Posterior vena cava (tissue), 2 donors: ENCODE measurements at places on chromosomes 7 and 10. TPM values are rescaled to one million over a fixed set of nuclear protein-coding genes. Genes with fewer than 3 reads are reported as not detected.

Gene IDI2
- not detected for total RNA-seq

Gene CTTNBP2
- 7.9 TPM for total RNA-seq

DNA sequence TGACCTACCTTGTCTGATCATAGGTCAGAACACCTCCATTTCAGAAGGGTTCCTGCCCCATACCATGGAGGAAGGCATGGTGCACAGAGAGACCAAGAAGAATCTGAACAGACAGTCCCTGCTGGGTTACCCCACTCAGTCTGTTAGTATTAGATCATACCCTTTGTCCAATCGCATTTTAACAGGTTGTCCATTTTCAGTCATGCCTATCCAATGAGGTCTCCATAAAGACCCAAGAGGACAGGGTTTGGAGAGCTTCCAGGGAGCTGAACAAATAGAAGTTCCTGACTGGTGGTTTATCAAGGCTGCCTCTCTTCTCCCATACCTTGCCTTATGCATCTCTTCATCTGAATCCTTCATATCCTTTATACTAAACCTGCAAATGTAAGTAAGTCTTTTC lies 21.2 kb upstream of the SLC16A12 start:
- DNase-seq, result no peak

DNA sequence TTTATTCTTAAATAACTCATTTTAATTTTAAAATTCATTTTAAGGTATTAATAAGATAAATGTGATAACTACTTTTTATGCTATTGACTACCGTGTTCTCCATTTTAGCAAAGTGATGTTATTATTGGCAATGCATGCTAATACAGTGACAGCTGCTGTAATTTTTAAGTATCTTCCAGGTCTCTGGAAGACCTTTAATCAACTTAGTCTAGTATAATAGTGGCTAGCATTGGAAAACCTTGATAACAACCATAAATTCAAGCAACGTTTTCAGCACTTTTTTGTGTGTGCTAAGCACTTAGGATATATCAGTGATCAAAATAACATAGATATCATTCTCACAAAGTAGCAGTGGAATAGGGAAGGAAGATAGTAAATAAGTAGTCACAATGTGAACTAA lies 230.9 kb upstream of the MAGI2 start:
- DNase-seq, result no peak

DNA sequence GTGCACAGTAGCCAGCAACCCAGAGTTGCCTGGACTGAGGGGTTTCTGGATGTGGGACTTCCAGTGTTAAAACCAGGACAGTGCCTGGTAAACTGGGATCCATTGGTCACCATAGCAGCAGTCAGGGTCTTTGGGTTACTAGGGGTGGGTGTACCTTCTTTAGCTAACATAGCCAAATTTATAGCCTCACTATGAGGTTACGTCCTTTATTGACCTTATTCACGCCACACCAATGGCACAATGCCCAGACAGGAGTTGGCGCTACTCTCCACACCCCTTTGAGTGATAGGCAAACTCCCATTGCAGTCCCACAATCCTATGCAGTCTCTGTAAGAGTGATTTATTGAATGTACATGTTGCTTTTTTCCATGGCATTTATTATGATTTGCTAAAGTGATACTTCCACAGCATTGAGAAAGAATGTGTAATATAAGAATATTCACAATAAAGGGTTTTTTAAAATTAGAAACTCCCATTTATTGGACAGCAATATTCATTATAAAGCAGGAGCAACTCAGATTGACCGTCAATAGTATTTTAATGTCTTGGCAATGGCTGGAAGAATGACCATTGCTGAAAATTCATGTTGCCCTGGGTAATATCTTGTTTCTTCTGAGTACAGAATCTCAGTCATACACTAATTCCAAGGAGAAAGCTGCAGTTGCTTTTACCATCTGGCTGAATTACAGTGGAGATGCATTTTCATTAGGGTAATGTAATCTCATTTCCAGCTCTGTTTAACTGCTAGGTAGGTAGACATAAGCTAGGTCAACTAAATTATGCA lies 26.1 kb downstream of the IFIT5 start:
- no peak for DNase-seq

DNA sequence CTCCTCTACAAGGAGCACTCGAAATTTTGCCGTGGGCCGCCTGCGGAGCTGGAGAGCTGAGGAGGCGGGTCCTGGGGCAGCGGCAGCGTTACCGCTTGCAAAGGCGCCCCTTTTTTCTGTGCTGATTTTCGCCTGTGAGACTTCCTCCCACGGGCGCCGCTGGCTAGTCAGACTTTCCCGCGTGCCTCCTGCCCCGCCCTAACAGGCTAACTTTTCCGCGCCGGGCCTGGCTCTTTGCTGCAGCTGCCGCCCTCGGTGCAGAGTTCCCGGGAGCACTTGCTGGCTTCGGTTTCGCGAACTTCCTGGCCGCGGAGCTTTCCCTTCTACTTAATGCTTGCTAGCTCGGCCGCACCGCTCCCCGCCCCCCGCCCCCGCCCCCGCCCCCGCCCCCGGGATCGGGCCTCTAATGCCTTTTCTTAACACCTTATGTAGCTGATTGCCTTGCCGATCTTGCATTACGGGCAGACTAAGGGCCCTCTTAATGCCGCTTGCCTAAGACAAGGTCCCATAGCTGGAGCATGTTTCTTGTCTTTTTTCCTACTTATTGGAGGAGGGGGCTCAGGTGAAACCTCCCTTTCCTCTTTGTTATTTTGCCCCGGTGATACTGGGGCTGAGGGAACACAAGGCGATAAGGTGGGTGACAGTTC lies 37.9 kb upstream of the RASGEF1A start:
- DNase-seq, result peak; percentile 94

- DNase-seq, result no peak
Measured at GRCh38 chr10:31172925-31173324, 141.3 kb upstream of the ZNF438 start.

- no peak for DNase-seq
Measured at GRCh38 chr10:78472551-78472890, 438.9 kb downstream of the RPS24 start.

DNA sequence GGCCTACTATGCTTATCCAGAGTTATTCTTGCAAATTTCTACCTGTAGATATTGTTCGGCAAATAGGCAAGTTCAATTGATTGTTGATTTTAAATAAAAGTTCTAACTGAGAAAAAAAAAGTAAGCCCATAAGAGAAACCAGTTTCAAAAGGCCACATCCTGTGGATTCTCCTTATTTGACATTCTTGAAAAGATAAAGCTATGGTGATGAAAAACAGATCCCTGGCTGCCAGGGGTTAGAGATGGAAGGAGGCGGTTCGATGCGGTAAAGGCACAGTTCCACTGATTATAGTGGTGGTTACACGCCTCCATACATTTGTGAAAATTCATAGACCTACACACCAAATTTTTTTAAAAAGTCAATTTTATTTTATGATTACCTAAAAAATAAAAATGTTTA lies 347.8 kb downstream of the KCNMA1 start:
- DNase-seq, result no peak

GRCh38 chr7:156160811-156161210 lies 348.5 kb upstream of the SHH start:
- no peak for DNase-seq
